Fibroblast of skin of right quadriceps (primary cell): ENCODE measurements at places on chromosomes 7 and 10.

GRCh38 chr7:34371922-34372321 is 286.1 kb upstream of the NPSR1 start:
- DNase-seq: peak; percentile 26

DNA sequence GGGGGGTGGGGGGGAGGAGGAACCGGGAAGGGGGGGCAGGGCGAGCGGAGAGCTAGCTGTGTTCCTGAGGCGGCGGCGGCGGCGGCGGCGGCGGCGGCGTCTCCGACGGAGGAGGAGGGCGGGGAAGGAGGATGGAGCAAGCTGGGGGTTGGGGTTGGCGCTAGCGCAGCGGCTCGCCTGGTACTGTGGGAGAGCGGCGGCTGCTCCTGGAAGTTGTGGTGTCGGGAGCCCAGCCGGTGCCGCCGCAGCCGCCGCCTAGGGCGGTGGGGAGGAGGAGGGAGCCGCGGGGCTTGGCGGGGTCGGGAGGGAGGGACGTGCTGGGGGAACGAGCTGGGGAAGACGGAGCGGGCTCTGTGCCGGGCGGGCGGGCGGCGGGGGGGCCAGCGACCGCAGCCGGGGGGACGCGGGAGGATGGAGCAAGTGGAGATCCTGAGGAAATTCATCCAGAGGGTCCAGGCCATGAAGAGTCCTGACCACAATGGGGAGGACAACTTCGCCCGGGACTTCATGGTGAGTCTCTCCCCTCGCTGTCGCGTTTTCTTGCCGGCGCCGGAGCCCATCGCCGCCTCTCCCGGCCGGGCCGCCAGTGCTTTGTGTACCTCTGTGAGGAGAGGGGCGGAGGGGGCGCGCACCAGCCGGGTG is at the start of gene PTPN12:
Gene PTPN12, plus strand, starts transcription at position 160 of the 642 bp plus-strand sequence. Its CDS starts 252 bp downstream, at position 412.
- no peak for DNase-seq

DNA sequence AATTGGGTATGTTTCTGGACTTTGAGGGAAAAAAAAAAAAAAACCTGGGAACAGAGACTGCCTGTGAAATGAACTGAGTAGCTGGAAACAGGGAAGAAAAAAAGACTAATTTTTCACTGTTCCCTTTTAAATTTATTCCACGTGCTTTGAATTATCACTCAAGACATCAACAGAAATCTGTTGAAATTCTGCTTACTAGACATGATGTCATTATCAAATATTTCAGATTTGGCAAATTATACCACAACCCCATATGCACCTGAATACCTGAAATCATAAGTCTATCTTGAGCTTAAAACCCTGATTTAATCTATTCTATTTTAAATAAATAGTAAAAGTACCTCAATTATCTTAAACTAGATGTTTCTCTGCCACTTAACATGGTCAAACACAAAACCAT is 5.0 kb upstream of the REEP3 start:
- DNase-seq: no peak

GRCh38 chr10:79242620-79243152 is 104.6 kb upstream of the PPIF start:
- DNase-seq: peak; percentile 88

DNA sequence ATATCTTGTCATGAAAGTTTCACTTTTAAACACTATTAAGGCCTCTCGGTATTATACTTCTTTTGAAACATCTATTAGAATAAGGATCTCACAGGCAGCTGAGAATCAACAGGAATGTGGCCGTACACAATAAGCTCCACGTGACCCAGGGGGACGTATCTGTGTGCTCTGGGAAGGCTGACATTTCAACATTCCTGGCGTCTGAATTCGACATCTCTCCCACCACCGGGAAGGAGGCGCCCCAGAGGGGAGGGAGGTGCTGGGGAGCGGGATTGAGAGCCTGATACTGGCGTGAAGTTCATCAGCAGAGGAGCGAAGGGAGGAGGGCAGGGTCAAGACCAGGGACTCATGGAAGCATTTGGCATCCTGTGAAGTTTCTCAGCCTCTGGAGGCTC is 401.3 kb downstream of the DNAJB6 start:
- peak; percentile 3 for DNase-seq

- DNase-seq: no peak
Measured at GRCh38 chr10:8049045-8049864, 5.2 kb upstream of the GATA3 start.

- no peak for DNase-seq
Measured at GRCh38 chr10:115026746-115027140, 66.4 kb upstream of the ATRNL1 start.

DNA sequence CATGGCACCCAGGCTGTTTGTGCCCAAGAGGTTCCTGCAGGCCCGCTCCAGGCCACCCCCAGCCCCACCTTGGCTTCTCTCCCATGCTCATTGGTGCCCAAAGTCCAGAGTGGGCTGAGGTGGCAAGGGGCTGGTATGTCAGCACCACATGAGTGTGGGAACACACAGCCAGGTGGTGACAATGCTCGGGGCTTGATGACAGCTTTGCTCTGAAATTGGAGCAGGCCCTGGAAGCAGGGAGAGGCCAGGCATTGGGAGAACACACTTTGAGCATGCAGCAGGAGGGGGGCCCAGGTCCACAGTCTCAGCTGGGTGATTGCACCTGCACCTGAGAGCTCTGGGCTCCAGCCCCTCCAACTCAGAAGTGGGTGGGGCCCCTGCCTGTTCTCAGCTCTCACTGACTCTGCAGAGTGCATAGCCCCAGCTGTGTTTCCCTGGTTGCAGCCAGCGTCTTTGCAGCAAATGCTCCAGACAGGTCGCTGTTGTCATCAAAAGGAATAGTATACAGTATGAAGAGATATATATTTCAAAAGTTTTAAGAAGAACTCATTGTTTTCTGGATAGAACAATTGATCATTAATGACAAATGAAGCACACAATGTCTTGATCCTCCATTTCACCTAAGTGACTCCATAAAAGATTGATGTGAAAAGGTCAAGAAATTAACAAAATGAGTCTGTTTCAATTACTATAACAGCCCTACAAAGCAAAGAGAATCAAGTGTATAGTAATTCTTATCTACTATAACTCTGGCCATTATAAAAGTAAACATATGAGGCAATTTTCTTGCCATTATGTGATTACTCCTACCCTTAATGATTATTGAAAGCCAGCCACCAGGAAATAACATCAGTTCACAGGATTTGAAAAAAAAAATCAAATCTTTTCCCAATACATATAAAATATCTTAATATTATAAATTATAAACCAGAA is 848.1 kb downstream of the PCDH15 start:
- no peak for DNase-seq

DNA sequence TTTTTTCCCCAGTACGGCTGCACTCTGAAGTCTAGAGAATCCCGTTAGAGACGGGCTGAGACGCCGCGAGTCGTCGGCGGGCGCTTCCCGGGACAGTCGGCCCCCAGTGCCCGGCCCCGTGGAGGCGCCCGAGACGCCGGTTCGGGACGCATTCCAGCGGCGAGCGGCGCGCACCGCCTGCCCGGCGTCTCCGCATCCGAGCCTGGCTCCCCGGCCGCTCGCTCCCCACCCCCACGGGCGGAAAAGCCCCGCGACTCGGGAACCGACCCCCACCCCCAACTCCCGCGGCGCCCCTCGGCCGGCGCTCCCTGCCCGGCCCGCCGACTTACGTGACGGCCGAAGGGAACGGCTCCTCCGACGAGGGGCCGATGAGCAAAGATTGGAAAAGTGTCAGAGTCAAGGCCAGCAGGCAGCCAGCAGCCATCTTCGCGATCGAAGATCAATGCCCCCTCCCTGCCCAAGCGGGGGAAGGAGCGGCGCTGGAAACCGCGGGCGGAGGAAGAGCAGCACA is 486 bp downstream of the CACNA2D1 start:
- peak; percentile 43 for DNase-seq

- no peak for DNase-seq
Measured at GRCh38 chr10:104480797-104481196, 127.2 kb downstream of the CFAP58 start.

DNA sequence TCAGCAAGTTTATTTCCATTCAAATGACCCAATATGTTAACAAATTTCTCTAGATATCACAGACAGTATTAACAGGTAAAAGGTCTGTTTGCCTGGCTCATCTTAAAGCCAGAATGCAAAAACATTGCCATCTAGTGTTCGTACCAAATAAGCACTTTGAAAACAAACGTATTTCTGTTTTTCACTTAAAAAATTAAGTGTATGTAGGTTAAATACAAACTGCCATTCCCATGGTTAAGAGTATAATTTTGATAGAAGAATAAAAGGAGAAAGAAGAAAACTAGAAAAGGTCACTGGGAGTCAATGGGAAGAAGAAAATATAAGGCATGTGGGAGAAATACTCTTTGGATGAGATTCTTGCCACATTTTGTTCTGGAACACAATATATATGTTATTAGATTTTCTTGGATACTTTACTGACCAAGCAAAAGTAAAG is 51.0 kb downstream of the ORC5 start:
- peak; percentile 14 for DNase-seq

- DNase-seq: no peak
Measured at GRCh38 chr7:55557666-55558188, 14.6 kb downstream of the VOPP1 start.

GRCh38 chr7:44982970-44983369 is 4.2 kb upstream of the MYO1G start:
- DNase-seq: no peak

- no peak for DNase-seq
Measured at GRCh38 chr7:133709036-133709880, 417.9 kb upstream of the LRGUK start.

DNA sequence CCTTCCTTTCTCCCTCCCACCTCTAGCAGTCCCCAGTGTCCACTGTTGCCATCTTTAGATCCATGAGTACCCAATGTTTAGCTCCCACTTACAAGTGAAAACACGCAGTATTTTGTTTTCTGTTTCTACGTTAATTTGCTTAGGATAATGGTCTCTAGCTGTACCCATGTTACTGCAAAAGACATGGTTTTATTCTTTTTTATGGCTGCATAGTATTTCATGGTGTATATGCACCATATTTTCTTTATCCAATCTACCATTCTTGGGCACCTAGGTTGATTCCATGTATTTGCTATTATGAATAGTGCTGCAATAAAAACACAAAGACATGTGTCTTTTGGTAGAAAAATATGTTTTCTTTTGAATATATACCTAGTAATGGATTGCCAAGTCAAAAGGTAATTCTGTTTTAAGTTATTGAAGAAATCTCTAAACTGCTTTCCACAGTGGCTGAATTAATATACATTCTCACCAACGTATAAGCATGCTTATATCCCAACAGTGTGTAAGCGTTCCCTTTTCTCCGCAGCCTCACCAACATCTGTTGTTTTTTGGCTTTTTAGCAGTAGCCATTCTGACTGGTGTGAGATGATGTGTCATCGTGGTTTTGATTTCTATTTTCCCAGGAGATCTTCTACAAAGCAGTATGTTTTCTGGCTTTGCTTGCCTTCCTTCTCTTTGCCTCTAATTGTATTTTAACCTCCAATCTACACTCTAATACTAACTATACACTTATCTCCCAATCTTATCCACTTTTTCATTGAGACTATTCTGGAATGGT is 179.5 kb upstream of the PHF14 start:
- peak; percentile 5 for DNase-seq

GRCh38 chr7:151452680-151453325 is 12.9 kb upstream of the CRYGN start:
- DNase-seq: no peak

- DNase-seq: no peak
Measured at GRCh38 chr7:975702-976473, 539 bp upstream of the COX19 start.

DNA sequence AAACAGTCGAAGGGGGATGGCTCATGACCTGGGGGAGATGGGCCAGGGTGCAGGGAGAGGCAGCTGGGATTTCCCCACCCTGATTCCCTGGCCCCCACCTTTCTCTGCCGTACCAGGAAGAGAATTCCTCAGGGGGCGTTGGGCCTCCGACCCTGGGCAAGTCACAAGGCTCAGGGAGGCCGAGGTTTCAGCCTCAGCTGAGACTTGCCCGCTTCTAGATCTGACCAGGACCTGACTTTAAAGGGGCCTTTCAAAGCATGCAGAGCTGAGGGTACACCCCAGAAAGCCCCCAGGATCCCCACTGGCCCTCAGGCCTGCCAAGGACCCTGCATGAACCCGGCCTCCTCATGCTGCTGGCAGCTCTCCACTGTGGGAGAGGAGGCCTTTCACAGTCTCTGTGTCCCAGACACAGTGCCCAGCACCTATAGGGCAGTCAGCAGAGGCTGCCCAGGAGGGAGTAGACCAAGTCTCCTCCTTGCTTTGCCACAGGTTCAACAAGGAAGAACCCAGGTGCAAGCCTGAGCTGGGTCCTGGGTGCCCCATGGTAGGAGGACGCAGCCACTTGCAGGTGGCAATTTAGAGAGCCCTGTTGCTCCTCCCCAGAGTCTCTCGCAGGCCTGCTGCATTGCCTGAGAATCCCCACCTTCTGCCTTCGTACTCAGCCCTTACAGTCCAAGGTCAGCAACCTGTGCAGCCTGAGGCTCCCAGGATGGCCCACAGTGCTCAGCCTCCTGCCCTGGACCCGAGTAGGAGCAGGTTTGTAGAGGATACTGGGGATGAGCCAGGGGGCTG is 89.3 kb downstream of the CHST15 start:
- no peak for DNase-seq

- no peak for DNase-seq
Measured at GRCh38 chr7:43121973-43122372, 9.5 kb downstream of the HECW1 start.

GRCh38 chr7:46939089-46939488 is 642.8 kb downstream of the TNS3 start:
- DNase-seq: no peak

GRCh38 chr7:120052884-120053382 is 220.0 kb upstream of the KCND2 start:
- DNase-seq: peak; percentile 91

- peak; percentile 69 for DNase-seq
Measured at GRCh38 chr7:33904681-33905388, 504 bp upstream of the BMPER start.

DNA sequence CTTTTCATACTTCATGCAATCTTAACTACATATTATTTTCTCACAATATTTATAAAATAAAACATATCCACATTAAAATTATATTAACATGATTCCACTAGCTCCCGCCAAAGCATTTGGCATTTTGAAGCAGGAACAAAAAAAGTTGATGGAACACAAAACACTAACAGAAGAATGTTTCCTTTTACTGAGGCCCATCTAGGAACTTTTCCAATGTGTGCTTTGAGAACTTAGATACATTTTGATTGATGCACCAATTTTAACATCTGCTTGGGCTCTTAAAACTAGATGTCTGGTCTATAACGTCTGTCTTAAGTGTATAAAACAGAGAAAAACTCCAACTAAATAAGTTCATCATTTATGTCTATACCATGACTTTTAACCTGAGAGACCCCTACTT is 1214.8 kb downstream of the SORCS1 start:
- DNase-seq: no peak

- DNase-seq: no peak
Measured at GRCh38 chr10:29012926-29013554, 275.8 kb upstream of the LYZL1 start.

- DNase-seq: no peak
Measured at GRCh38 chr7:22296916-22297315, 60.0 kb downstream of the RAPGEF5 start.

DNA sequence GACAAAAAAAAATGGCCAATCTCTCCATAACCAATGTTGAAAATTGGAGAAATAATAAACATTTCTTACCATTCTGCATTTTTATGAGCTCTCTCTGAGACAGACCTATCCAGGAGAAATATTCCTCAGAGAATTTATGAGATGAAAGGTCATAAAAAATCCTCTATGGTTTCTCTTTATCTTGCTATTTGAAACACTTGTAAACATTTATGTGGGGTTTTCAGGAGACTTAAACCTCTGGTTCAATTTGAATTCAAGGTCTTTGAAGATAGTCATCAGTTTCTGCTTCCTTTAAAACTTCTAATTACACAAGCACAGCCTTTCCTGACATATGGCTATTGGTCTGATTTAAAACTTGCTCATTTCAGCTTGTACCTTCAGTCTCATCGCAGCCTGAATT is 78.5 kb upstream of the APBB1IP start:
- DNase-seq: no peak

- no peak for DNase-seq
Measured at GRCh38 chr7:96532428-96532935, 177.2 kb downstream of the SEM1 start.
